Heart left ventricle (tissue), 16 donors: ENCODE measurements at places on chromosomes 16 and 17. TPM values are rescaled to one million over a fixed set of nuclear protein-coding genes. Genes with fewer than 3 reads are reported as not detected.

CCL1 gene
- total RNA-seq, result not detected

DOC2A gene
- total RNA-seq, result 0.91 TPM

SCGB1C2 gene
- total RNA-seq, result not detected

MMP15 gene
- total RNA-seq, result 84.7 TPM

SDR42E2 gene
- total RNA-seq, result not detected

OTOA gene
- total RNA-seq, result 0.41 TPM

IST1 gene
- 109 TPM for total RNA-seq

CHST5 gene
- total RNA-seq, result 0.68 TPM

SYT17 gene
- total RNA-seq, result 0.23 TPM

RPH3AL gene
- 5.2 TPM for total RNA-seq

CCL16 gene
- total RNA-seq, result not detected

ABAT gene
- 27.1 TPM for total RNA-seq

LUC7L3 gene
- 53.2 TPM for total RNA-seq

DHRS7C gene
- 19.4 TPM for total RNA-seq

CDH15 gene
- not detected for total RNA-seq

ARHGDIG gene
- 8.3 TPM for total RNA-seq

CCDC137 gene
- total RNA-seq, result 10.1 TPM

CDC6 gene
- total RNA-seq, result 0.32 TPM

ASGR2 gene
- not detected for total RNA-seq

CCDC144A gene
- 0.31 TPM for total RNA-seq

RCVRN gene
- total RNA-seq, result 0.48 TPM

TMEM88 gene
- total RNA-seq, result 18.5 TPM

UBE2O gene
- 35.0 TPM for total RNA-seq

FBXL16 gene
- total RNA-seq, result not detected

USP43 gene
- not detected for total RNA-seq

TNK1 gene
- total RNA-seq, result 2.5 TPM

KRTAP16-1 gene
- total RNA-seq, result not detected

MYH11 gene
- total RNA-seq, result 35.2 TPM

ST6GALNAC2 gene
- 3.3 TPM for total RNA-seq

TMEM100 gene
- total RNA-seq, result 8.4 TPM

NPIPB9 gene
- 0.29 TPM for total RNA-seq

C16orf86 gene
- 5.6 TPM for total RNA-seq

SPHK1 gene
- 12.9 TPM for total RNA-seq

ABCA8 gene
- 71.0 TPM for total RNA-seq
